Stimulated activated CD8-positive, alpha-beta memory T cell treated with anti-CD3 and anti-CD28 coated beads, Interleukin-7, amount 100 ng/mL, for 1 hour (primary cell): ENCODE measurements at places on chromosomes 7 and 10.

GRCh38 chr7:128833148-128833945 is 3.1 kb downstream of the FLNC start:
- DNase-seq, result no peak

DNA sequence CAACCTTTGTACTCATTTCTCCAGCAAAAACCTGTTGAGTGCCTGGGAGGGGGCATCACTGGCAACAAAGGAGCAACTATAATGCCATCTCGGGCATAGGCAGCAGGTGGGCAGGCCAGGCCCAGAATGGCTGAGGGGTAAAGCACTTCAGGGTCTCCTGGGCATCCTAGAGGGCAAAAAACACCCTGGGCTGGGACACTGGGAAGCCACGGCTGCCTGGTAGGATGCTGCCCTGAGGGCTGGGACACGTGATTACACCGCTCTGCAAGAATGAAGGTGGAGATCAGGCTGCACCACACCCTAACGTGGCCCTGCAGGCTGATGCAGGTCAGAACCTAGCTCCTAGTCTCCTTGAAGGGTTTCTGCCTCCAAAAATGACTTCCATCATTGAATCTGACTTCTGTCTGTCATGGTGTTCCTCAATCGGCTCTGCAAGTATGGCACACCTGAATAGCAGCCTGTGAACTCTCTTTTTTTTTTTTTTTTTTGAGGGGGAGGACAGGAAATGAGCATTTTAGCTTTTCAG is 4.5 kb upstream of the TRAPPC14 start:
- DNase-seq, result no peak

DNA sequence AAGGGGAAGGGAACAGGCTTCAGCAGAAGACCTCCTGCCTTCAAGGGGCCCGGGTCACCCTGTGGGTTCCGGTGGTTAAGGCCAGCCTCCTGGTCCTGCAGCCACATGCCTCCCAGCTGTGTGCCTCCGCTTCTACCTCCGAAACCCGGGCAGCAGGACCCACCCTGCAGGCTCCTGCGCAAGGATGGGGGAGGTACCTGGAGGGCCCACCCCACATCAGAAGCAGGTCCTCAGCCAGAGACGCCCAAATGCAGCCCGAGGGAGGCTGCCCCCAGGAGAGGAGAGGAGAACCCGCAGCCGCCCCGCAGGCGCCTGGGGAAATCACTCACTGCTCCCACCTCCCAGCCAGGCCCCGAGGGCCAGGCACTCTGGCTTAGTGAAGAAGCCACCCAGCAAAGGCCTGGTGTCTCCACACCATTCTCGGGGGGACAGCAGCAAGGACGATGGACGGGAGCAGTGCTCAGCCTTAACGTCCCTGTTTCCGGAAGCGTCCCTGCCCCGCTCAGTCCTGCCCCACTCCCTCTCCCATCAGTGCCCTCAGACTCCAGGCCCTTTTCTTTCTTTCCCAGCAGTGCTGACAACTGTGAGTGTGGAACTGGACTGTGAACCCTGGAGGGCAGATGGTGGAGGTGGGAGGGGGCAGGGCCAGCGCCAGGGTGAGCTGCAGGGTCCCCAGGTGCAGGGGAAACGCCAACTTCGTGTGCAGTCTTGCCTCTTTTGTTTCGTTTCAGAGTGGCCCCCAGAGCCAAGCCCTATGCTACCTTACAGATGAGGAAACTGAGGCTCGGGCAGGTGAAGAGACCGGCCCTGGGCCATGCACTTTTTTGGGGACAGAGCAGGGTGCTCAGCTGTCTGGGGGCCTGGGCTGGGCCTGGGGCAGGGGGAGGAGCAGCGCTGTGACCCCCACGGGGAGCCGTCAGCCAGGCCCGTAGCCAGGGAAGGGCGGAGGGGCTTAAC is 138.0 kb downstream of the FAM53B start:
- no peak for DNase-seq

GRCh38 chr10:97975598-97975997 is 54.8 kb downstream of the CRTAC1 start:
- DNase-seq, result no peak

- DNase-seq, result no peak
Observed at GRCh38 chr7:78226059-78226719, 427.6 kb downstream of the PHTF2 start.

DNA sequence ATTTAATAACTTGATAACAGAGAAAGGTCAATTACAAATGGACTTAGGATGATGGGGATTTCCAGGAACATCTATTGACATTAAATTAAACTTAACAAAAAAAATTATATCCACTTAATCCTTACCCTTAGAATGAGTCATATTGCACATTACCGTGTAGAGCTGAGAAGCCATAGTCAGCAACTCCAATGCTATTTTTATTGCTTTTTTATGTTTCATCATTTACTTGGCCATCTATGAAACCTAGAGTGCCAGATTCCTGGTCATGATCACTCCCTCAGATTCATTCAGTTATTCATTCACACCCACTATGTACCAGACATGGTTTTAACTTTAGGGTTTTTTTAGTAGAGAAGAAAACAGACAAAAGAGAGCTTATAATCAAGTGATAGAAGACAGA is 1180.4 kb downstream of the CNTNAP2 start:
- no peak for DNase-seq

DNA sequence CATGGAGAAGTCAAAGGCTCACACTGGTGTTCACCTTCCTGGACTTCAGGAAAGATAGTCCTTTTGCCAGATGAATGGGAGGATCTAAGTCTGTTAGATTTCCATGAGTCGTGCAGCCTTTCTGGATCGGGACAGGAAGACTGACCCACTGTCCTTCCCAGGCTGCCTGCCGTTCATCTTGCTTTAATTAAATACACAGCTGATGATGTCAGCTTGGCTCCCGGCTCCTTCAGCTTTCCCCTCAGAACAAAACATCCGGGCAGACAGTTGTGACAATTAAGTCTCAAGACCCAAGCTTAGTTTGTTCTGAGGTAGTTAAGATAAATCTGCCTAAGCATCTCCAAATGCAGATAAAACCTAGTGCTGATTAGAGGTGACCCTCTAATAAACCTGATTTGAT is 58.6 kb downstream of the AUTS2 start:
- no peak for DNase-seq

DNA sequence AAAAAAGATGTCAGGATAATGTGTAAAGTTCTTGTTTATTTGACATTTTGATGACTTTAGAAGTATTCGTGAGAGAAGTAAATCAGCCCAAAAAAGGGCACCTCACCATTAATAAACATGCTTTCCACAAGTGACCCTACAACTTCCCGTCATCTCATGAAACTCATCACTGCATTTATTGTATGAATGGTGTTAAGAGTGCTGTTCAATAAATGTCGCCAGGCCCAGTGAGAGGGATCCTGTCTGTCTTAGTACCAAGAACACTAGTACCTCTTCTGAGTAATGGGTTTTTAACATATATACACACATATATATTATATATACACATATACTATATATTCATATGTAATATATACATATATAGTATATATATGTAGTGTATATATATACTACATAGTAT is 61.9 kb downstream of the TMEM26 start:
- no peak for DNase-seq

DNA sequence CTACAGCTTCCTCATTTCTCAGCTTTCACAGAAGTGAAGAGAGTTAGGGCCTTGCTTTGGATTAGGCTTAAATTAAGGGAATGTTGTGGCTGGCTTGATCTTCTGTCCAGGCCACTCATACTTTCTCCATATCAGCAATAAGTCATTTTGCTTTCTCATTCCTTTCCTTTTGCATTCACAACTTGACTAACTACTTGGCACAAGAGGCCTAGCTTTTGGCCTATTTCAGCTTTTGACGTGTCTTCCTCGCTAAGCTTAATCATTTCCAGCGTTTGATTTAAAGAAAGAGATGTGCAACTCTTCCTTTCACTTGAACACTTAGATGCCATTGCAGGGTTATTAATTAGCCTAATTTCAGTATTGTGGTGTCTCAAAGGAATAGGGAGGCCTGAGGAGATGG is 712.0 kb downstream of the INHBA start:
- no peak for DNase-seq

DNA sequence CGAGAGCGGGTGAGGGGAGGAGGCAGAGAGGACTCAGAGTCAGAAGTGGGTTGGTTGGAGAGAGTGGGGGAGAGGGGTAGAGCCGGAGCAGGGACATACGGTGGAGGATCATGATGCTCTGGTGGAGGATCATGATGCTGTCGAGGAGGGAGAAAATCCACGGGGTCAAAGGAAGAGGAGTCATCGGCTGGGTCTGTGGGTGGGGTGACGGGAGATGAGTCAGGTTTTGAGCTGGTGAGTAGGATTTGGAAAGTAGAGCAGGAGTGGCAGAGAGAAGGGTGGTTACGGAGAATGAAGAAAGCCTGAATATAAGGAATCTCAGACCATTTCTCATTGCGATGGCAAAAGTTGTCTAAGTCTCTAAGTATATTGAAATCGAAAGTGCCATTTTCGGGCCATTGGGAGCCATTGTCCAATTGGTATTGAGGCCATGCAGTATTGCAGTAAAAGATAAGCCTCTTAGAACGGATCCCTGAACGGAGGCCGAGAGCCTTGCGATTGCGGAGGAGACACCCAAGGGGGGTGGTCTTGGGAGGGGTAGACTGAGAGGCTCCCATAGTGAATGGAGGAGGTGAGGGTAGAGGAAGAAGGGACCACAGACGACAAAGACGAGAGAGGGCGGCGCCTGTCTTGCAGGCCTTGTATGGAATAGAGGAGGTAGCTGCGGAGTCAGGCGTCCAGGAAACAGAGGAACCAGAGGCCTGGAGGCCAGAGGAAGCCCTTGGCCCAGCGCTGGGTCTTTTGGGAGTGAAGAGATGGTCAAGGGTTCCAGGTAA is 23.8 kb downstream of the SCIN start:
- no peak for DNase-seq

DNA sequence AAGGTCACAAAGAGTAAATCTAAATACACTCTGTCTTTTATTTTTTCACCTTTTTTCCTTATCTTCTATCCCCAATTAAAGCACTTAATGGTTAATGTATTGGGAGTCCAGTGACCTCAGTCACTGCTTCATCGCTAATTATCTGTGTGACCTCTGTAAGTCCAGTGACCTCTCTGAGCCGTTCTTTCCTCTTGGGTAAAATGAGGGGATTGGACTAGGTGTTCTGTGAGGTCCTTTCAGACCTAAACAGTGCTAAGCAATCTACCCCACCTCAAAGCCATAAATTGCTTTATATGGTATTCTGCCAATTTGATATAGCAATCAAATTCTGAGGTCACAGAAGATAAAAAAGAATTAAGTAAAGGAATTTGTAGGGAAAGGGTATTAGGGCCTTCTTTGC is 3.9 kb upstream of the SFMBT2 start:
- DNase-seq, result no peak

GRCh38 chr10:115082506-115082905 is 10.7 kb upstream of the ATRNL1 start:
- DNase-seq, result no peak

- no peak for DNase-seq
Observed at GRCh38 chr10:112481602-112482001, 34.6 kb downstream of the VTI1A start.

GRCh38 chr10:77969114-77969513 is 42.6 kb upstream of the DLG5 start:
- no peak for DNase-seq

GRCh38 chr10:88791924-88792323 is 10.6 kb upstream of the LIPM start:
- DNase-seq, result no peak

DNA sequence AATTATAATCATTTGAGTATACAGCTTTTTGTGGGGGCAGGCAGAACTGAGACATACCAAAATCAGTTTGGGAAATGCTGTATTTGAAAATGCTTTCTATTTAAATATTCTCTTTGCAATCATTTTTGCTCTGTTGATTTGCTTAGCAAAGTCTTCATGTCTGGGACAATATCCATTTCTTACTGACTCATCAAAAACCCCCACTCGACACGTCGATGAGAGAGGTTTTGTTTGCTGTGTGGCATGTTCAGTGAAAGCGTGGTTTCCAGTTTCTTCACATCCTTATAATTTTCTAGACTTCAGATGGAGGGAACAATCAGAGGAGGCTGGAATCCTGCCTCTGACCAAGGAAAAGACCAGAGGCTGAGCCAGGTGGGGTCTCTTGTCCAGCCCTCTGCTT is 28.9 kb downstream of the HTRA1 start:
- DNase-seq, result no peak

GRCh38 chr10:26780106-26780792 is 80.5 kb downstream of the ABI1 start:
- no peak for DNase-seq

- peak; percentile 44 for DNase-seq
Observed at GRCh38 chr10:92517034-92517655, 56.7 kb downstream of the IDE start.
